ENCODE measurements at places on chromosomes 16 and 17.

- no peak for DNase-seq
Measured at GRCh38 chr16:50299508-50300105, 33.3 kb downstream of the ADCY7 start.

GRCh38 chr17:82690786-82691489 lies 7.6 kb downstream of the RAB40B start:
- no peak for DNase-seq

GRCh38 chr17:14396547-14396946 lies 95.7 kb downstream of the HS3ST3B1 start:
- no peak for DNase-seq

DNA sequence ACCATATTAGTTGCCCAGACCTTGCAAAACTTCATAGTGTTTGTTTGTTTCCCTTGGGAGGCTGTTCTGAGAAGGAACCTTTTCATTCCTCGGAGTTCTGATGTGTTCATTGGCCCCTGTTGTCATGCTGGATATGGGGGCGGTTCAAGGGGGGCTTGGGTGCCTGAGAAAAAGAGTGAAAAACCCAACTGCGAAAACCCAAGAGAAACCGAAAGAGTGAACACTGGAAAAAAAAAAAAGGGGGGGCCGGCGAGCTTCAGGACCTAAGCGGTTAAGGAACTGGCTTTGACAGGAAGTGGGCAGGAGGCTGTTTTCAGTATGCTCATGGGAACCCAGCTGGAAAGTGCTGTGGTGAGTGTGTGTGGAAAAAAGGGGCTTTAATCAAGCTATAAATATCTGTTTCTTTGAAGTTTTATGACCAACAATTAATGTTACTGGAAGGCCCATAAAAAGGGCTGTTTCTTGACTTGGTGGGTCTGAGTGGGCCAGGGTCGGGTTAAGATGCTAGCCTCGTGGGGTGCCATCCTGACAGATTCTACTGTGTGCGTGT lies 510.7 kb downstream of the MAF start:
- DNase-seq = peak; percentile 67

- DNase-seq = no peak
Measured at GRCh38 chr17:63832455-63832854, 5.0 kb upstream of the FTSJ3 start.

DNA sequence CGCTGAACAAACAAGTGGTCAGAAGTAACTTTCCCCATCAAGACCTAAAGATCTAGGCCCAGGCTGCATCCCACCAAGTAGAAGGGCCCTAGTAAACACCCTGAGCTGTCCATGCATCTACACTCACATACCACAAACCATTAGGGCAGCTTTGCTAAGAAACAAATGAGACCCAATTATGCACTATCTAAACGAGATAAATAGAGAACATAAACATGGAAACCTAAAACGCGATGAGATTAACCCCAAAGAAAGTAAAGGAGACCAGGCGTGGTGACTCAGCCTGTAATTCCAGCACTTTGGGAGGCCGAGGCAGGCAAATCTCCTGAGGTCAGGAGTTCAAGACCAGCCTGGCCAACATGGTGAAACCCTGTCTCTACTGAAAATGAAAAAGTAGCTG lies 5.8 kb downstream of the TXNDC11 start:
- no peak for DNase-seq

GRCh38 chr17:64938925-64939474 lies 19.7 kb upstream of the LRRC37A3 start:
- DNase-seq = peak; percentile 65

Measured in suppressor macrophage treated with lipopolysaccharide for 1 hour (primary cell).